ENCODE measurements at places on chromosomes 16 and 17.

DNA sequence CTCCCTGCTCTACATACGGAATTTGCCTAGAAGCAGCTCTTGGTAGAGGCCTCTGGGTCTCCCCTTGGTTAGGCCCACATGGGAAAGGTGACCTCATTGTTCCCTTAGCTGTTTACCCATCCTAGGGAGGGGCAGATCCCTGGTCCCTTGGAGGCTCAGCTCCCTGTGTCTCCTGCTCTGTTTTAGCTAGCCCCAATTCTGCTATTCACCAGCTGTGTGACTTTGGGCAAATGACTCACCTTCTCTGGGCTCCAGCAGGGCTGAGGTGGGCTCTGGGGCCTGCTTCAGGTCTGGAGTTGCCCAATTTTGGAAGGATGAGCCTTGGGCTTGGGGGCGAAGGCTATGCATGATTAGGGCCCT is 3.9 kb downstream of the ABCC3 start:
- no peak for DNase-seq

GRCh38 chr17:47698749-47699535 is 5.0 kb downstream of the TBKBP1 start:
- DNase-seq, result peak; percentile 66

- DNase-seq, result no peak
Observed at GRCh38 chr16:77827032-77827431, 38.7 kb downstream of the VAT1L start.

DNA sequence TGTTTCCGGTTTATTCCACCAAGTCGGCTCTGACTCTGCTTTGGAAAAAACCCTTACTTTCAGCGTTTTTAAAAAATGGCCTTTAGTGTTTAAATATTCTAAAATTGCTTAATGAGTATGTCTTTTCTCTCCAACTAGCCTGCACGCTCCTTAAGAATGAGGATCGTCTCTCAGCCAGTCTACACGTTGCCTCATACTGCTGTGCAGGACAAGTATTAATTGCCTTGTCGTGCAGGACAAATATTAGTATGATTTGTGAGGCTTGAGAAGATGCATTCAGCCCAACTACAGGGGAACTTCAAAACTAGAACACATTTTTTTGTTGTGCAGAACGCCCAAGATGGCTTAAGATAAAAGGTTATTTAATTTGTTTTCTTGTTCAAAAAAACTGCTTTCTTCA is 61.2 kb downstream of the MARCHF10 start:
- DNase-seq, result no peak
